Activated naive CD4-positive, alpha-beta T cell treated with anti-CD3 and anti-CD28 coated beads, Interleukin-2, amount 50 U/mL, for 72 hours (primary cell): ENCODE measurements at places on chromosomes 2 and 18.

DNA sequence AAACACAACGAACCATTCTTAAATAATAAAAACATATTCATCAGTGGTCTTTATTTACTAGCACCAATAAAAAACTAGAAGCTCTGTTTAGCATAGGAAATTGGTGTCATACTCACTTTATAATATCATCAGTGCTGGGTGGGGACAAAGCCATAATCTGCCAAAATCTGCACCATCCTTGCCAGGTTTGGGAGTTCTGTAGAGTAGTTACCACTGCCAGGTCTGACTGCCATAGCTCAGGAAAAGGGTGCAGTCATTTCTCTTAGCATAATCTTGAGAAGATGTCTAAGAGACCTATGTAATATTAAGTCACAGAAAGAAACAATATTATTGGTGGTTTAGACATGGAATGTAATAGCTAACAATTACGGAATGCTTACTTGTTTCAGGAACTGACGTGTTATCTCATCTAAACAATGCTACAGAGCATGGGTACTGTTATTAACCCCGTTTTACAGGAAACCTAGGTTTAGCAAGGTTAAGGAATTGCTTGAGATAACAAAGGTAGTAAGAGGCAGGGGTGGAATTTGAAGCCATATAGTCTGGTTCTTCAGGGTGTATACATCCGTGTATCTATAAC is 1.6 kb upstream of the MARCHF7 start:
- no peak for DNase-seq

GRCh38 chr2:229273723-229274338 is 2.7 kb upstream of the PID1 start:
- no peak for DNase-seq

DNA sequence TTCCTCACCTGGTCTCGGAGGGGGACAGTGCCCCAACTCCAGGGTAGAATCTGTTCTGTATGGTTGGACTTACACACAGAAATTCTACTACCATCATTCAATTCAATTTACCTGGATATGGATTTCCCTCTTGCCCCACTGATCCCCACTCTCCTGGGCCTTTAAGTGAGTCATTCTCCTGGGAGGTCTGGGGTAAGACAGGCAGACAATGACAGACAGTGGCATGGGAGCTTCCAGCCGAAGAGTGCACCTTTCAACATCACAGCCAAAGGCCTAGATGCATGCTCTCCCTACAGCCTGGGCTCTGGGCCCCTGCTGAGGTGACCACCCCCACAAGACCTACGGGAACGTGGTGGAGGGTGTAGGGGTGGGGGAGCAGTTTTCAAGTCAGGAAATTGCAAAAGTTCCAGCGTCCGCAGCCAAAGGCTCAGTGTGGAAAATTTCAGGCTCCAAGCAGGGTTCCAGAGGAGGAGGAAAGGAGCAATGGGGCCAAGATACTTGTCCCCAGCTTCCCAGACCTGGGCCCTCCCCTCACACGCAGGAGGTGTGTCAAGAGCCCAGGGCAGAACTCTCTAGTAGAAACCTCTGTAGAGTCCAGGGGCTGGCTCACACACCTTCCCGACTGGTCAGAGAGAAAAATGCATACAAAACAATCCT is 296.4 kb downstream of the CYP26B1 start:
- no peak for DNase-seq

- no peak for DNase-seq
These were observed 27.6 kb downstream of the BCL11A start for GRCh38 chr2:60525899-60526298.

DNA sequence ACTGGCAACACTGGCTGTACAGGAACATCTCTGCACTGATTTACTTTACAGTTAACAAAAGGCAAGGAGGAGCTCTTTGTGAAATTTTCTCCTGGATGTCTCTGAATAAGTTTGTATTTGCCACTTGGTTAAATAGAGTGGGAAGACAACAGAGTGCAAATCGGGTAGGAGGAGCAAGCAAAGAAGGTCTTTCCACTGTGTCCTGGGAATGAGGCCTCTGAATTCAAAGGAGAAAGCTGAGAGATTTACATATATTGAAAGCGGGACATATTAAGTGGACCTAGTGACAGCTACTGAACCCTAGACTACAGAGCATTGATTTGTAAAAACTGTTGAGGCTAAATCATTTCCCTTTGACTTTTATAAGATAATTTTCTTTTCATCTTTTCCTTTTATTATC is 117.4 kb upstream of the CHRNA1 start:
- DNase-seq, result no peak

GRCh38 chr18:55224086-55224625 is 264.9 kb upstream of the CCDC68 start:
- DNase-seq, result no peak
